ENCODE measurements at places on chromosomes 5 and 9.

GRCh38 chr9:69996967-69997366 is 46.7 kb upstream of the MAMDC2 start:
- DNase-seq, result peak; percentile 13

GRCh38 chr5:96885518-96886338 is 9.4 kb downstream of the ERAP2 start:
- DNase-seq, result no peak

GRCh38 chr9:114981063-114981462 is 50.7 kb upstream of the TNFSF8 start:
- no peak for DNase-seq

DNA sequence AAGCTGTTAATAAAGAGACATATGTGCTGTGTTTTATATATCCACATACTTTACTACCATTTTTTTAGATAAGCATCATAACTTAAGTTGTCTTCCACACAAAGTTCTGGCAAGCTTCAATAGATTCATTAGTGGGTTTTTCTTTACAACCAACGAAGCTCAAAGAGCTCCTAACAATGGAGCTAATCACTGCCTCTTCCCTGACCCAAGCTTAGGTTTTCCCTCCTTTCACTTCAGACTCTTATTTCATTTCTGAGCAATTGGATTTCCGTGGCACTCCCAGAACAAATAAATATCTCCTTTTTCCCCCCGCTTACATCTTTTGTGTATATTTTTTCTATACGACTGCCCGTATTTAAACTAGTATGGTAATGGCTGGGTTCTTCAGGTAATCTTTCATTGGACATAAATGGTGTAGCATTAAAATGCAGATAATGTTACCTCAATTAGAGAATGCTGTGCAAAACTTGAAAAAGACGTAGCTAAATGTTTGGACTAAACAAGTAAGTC is 275.5 kb upstream of the TMEM161B start:
- no peak for DNase-seq

GRCh38 chr9:84940294-84940693 is 270.8 kb downstream of the NTRK2 start:
- no peak for DNase-seq

DNA sequence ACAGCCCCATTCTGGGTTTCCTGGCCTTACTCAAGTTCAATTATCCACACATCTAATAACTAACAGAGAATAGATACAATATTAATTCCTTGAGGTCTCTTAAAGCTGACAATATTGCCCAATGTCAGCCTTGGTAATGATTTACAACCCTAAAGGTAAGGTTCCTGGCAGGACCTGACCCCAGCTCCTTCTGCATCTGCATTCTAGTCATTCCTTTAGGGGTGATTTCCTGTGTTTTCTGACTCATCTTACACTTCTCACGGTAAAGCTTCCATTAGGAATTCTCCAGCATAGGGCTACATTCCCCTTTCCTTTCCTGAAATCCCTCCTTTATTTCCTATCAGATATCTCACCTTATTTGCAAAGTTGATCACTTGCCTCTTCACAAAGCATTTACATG is 9.3 kb downstream of the HAVCR1 start:
- DNase-seq, result no peak

GRCh38 chr9:134286471-134287245 is 39.6 kb upstream of the RXRA start:
- no peak for DNase-seq

GRCh38 chr5:170404398-170404797 is 15.2 kb upstream of the KCNMB1 start:
- no peak for DNase-seq

DNA sequence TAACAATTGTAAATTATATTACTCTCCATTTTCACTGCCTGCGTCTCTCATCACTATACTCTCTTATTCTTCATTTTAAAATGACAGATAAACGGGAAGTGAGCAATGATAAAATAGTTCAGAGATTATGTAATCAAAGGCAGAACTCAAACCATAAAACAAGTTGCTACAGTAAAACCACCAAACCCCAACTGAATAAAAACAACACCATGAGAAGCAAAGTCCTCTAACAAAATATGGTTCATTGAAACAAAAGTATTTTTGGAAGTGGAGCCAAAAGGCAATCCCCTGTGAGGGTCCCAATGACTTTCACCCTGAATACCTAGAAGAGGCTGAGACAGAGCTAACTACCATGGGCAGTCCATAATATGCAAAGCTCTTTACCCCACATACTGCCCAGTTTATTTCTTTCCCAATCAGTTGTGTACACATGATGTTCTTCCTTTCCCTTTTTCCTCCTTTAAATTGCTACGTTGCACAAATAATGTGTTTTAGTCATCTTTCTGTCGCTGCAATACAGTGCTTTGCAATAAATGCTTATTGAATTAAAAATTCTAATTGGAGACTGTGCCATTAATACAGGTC is 64.0 kb upstream of the PTGER4 start:
- DNase-seq, result no peak

DNA sequence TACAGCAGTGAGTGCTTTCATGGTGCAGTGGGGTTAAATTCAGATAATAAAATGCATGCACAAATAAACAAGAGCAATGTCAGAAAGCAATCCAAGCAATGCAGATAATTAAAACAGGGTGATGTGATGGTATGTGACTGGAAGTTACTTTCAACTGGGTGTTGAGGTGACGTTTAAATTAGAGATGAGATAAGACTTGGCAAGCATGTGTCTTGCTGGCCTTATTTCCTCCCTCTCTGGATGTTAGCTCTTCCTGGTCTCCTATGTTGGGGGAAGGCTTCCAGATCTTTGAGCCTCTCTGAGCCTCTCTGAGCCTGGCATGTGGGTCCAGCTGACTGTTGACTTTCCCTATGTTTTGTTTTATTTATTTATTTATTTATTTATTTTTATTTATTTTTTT is 54.4 kb downstream of the DOCK2 start:
- no peak for DNase-seq

- DNase-seq, result no peak
Measured at GRCh38 chr5:1127959-1128785, 16.3 kb upstream of the SLC12A7 start.

DNA sequence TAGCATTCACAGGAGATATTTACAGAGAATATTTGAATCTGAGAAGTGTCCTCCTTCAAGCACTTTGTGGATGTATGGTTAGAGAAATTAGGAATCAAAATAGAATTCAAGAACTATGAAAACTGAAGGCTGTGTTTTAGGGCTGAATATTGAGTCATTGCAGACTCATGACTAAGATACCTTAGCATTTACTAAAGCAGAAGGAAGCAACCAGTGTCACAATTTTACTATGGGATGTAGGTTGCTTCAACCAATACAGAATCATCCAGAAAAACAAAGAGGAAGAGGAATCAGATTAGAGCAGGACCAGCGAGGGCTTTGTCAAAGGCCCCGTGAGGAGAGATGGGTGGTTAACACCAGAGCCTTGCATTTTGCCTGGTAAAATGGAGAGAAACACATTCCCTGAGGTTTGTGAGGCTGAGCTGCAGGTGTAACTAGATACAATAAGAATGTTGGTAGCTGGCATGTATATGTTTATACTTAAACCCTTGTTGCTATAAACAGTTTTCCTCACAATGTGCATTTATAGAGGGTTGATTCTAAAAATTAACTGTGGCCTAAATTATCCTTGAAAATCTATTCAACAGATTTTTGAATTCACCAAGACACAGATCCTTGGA is 518.1 kb downstream of the AGTPBP1 start:
- DNase-seq, result no peak

DNA sequence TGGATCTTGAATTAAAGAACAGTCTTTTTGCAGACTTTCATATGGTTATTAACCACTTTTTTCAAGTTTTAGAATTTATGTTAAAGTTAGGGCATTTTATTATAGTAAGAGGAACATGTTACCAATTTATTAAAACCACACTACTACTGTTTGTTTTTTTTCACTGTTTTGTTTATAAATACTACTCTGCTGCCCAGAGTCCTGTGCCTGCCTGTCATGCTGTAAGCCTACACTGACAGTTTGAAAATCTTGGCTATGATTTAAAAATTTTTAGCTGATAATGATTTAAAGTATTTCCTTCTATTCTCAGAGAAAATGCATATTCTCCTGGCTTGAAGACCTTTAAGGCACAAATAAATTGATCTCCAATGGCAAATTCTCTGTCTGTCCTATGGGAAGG is 128.7 kb downstream of the RPS23 start:
- no peak for DNase-seq

DNA sequence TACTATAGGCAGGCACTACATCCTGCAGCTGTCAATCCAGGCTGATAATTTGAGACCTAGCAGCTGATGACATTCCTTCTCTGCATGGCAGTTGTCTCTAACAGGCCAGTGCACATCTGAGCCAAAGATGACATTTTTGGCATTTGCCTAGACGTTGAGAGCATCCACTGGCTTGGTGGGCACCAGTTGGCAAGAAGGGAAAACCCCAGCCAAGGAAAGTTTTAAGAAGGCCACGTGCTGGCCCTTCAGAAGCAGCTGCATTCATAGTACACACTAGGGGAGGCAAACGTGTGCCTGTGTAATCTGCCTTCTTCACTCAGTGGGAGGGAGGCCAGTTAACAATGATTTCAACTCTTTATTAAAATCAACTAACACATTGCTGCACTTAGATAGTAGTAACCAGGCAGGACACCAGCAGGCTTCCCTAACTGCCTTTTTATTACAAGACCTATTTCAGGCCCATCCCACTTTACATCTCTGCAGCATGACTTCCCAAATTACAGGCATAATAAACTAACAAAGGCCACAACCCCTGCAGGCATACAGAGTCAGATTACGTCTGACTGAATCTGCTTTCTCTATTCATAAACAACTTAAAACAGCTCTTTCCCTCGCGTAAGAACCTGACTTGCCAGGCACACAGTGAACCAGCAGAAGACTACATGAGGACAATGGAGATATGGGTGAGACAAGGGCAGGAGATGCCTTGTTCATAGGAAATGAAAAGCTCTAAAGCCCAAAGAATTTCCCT is 576.3 kb downstream of the PDE4D start:
- no peak for DNase-seq

DNA sequence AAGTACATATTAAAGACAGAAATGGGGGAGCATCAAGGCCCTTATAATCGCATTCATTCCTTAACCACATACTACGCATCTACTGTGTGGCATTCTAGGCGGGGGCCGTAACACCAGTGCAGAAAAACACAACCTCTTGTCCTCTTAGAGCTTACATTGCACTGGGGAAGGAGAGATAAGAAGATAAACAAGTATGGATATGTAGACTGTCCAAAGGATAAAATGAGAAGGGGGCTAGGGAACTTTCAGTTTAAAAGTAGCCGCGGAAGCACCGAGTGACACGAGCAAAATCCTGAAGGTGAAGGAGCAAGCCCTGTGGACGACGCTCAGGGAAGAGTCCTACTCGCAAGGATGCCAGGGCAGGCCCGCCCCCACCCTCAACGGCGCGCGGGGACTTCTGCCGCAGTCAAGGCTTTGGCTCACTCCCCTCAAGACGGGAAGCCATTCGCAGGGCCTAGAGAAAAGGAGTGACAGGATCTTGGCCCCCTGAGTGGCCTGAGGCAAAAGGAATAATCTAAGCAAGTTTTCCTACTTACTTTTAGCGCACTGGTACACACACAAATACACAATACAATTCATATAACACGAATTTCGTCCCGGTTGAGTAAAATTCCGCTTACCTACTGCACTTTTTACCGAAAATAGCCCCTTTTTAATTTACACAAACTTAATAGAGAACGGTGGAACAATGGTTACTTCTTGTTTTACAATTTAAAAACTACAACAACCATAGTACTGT is 1.3 kb upstream of the NIPBL start:
- no peak for DNase-seq

DNA sequence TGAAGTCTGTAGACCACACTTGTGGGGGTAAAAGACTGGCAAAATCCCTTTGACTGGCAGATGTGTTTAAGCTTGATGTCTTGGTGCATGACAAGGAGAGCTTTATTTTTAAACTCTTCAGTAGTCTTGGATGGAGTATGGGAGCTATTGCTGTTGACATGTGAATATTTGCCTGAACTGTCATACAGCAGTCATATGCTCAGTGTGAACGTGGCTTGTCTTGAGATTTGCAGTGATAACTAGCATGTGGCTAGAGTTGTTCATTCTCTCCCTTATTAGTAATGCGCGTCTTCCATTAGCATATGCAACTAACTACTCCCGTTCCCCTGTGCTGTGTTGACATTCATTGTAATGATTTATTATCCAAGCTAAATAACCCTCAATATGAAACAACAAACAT is 523.6 kb upstream of the WWC1 start:
- DNase-seq, result no peak

DNA sequence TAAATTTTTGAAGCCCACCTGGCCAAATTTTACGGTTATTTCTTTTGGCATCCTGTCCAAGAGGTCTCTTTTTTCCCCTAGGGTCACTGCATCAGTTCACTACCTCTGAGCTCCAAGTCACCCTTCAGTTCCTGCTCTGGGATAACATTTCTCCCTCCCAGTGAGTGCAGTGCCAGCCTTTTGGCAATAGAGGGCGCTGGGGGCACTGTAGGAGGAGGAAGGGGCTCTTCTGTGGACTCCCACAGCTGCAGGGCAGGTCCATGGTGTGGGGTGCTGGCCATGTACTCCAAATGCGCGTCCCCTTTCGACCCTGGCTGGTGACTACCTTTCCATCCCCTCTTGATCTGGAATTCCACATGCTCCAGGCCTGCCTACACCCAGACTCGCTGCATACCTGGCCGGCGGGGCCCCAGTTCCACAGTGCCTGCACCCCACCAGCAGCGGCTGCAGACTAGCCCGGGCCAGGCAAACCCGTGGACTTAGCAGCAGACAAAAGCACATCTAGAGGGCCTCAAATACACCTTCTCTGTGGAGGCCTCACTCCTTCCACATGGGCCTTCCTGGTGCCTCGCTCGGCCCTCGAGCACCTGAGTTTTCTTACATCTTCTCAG is 20.3 kb upstream of the NINJ1 start:
- DNase-seq, result peak; percentile 51

GRCh38 chr9:38227061-38227540 is 158.1 kb upstream of the SHB start:
- no peak for DNase-seq

Measured in NCI-H1930 (cell line).